Neuronal stem cell (in vitro differentiated cells): ENCODE measurements at places on chromosomes 4 and X.
A peak's percentile ranks its signal among the peaks of the same experiment; 100 is the strongest.

GRCh38 chr4:68361146-68361589, 11.3 kb upstream of the YTHDC1 start:
- no peak for DNase-seq

DNA sequence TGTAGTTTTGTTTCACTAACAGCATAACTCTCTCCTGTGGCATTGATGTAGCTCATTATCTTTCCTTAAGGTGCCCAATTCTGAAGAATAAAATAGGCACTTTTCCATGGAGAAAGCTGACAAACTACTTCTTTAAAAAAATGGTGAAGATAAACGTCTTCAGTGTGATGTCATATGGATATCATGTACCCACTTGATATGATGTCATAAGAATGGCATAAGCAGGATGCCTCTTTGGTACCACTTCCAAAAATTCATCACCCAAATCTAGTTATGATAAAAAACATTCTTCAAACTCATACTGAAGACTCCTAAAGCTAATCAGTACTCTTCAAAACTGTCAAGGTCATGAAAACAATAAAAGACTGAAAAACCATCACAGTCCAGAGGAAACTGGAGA, 2.9 kb upstream of the CXCL3 start:
- DNase-seq = no peak

- DNase-seq = no peak
Observed at GRCh38 chr4:7842384-7843279, 97.0 kb downstream of the AFAP1 start.

DNA sequence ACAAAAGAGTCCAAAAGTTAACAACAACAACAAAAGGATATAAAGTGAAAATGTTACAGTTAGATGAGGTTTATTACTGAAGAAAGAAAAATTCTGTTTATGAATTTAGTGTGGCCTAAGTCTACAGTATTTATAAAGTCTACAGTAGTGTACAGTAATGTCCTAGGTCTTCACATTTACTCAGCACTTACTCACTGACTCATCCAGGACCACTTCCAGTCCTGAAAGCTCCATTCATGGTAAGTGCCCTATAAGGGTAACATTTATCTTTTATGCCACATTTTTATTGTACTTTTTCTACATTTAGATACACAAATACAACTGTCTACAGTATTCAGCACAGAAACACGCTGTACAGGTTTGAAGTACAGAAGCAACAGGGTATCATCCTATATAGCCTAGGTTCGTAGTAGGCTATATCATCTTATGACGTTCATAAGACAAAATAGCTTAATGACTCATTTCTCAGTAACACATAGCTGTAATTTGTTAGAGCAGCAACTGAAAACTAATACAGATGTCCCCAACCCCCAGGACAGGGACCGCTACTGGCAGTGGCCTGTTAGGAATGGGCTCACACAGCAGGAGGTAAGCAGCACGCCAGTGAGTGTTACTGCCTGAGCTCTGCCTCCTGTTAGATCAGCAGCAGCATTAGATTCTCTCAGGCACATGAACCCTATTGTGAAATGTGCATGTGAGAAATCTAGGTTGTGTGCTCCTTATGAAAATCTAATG, 61.3 kb downstream of the CENPC start:
- DNase-seq = no peak

GRCh38 chrX:138856881-138857604, 145.5 kb upstream of the FGF13 start:
- no peak for DNase-seq

DNA sequence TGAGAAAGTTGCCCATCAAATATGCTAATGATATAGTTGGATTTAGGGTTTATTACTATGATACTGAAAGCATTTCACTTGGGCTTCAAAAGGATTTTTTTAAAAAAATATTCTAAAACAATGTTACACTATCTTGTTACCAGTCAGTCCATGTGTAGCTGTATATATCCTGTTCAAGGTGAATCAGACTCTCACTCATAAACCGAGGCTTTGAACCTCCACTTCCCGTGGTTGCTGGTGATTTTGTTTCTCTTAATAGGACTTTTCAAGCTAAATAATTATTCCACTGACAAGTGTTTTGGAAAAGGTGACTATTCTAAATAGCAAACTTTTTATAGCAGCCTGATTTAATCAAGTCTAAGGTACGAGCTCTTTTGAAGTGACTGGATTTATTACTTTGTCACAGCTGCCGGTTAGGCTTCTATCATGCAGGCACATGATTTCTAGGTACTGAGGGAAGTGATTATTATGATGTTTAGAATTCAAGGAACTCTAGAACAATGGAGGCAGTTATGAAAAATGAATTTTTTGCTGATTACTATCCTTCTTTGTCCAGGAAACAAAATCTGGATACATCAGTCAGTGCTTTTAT, 287.7 kb downstream of the KCTD8 start:
- no peak for DNase-seq

- no peak for DNase-seq
Observed at GRCh38 chr4:153781280-153781679, 7.6 kb downstream of the SFRP2 start.

DNA sequence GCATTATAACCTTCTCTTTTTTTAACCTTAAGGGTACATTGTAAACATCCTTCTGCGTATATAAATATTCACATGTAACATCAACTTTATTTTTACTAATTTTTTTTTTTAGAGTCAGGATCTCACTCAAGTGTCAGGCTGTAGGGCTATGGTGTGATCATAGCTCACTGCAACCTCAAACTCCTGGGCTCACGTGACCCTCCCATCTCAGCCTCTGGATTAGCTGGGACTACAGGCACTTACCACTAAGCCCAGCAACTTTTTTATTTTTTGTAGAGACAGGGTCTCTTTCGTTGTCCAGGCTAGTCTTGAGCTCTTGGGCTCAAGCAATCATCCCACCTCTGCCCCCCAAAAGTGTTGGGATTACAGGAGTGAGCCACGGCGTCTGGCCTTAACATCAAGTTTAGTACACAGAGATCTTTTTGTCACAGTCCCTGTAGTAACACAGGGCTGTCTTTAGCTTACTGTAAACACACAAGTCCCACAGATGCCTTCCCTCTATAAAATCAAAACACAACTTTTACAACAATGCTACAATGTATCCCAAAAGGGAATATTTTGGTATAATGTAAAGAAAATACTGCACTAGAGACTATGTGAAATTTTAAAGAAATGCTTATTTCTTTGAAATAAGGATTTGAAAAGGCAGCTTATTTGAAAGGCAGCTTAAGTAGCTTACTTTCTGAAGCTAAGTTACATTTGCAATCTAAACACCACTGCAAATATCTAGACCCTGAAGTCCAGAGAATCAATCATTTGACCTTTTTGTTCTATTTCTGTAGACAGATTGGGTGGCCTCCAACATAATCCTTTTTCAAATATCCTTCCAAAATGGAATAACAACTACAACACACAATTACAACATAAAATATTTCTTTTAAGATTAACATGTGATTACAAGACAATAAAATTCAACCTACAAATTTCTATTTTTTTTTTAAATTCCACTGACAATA, 116.0 kb downstream of the APBB2 start:
- DNase-seq = no peak

DNA sequence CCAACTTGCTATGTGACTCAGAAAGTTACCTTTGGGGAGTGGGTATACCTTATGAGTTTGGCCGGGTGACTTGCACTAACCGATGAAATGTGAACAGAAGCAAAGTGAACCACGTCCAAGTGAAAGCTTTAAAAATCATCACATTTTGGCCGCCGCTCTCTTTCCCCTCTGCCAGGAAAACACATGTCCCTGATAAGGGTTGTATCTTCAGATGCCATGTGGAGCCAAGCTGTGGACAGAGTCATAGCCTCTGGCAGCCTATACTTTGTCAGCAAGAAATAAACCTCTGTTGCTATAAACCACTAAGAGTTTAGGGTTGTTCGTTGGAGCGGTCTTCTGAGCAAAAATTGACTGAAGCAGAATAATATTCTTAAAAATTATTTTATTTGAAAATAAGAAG, 92.3 kb downstream of the PRDM5 start:
- no peak for DNase-seq

- DNase-seq = no peak
Observed at GRCh38 chrX:16754019-16754418, 32.2 kb upstream of the TXLNG start.

DNA sequence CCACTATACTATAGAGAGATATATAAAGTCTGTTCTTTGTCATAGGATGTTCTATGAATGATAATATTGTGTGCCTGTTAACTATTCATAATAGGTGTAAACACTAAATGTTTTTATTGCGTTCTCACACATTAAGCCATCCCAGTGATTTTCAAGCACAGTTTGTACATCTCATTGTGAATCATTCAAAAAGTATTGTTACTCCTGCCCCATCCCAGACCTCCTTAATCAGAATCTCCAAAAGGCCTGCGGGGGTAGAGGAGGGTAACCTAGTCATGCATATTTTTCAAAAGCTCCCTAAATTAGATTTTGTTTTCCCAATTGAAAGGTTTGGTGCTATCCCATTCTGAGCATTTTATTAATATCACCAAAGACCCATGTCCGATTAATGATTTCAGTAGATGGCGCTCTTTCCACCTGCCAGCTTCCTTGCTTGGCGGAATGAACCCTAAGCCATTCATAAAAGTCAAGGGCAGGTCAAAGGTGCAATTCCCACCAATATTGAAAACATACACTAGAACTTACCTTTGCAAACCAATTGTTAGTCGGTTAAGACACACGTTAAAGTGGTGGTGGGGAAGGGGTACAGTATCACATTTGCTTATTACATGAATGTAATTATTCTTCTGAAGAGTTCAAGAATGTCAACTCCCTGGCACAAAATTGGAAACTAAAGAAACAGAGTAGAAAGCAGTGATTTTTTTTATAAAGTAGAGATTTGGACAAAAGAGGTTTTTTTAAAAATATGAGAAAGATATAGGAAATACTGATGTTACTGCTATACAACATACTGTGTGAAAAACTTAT, 5.8 kb upstream of the TET2 start:
- DNase-seq = peak; percentile 29

- no peak for DNase-seq
Observed at GRCh38 chr4:8260656-8261111, 8.9 kb upstream of the HTRA3 start.

DNA sequence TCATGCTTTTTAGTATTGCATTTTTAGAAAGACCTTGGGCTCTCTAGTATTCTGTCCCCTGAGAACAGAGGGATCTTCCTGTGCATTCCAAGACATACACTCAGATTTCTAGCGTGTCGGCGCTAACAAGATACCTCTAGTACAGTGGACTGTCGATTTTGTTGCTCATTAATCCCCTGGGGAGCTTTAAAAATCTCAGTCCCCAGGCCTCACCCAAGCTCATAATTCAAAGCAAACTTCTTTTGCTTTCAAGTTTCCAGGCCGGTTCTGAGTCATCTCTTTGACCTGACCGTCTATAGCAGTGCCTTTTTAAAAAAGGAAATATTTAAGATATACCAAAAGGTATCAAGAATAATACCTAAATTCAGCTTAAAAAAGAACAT, 137.0 kb downstream of the AMMECR1 start:
- DNase-seq = no peak

GRCh38 chrX:10367406-10367805, 210.6 kb downstream of the CLCN4 start:
- no peak for DNase-seq

GRCh38 chrX:134642386-134642785, 15.9 kb downstream of the PLAC1 start:
- DNase-seq = no peak

DNA sequence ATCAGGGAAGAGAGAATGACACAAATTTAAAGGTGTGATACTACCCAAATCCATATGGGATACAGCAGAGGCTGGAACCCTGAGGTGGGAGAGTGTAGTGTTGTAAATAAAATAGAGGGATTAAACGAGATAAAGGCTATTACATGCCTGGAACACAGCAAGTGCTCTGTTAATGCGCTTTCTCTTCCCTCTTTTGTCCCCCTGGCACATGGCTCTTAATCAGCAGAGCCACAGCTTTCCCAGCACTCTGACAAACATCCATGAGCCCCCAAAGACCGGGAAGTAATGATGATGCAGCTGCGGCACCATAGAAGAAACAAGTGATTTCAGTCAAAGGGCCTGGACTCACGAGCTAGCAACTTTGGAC, 85.9 kb downstream of the RASL11B start:
- no peak for DNase-seq

DNA sequence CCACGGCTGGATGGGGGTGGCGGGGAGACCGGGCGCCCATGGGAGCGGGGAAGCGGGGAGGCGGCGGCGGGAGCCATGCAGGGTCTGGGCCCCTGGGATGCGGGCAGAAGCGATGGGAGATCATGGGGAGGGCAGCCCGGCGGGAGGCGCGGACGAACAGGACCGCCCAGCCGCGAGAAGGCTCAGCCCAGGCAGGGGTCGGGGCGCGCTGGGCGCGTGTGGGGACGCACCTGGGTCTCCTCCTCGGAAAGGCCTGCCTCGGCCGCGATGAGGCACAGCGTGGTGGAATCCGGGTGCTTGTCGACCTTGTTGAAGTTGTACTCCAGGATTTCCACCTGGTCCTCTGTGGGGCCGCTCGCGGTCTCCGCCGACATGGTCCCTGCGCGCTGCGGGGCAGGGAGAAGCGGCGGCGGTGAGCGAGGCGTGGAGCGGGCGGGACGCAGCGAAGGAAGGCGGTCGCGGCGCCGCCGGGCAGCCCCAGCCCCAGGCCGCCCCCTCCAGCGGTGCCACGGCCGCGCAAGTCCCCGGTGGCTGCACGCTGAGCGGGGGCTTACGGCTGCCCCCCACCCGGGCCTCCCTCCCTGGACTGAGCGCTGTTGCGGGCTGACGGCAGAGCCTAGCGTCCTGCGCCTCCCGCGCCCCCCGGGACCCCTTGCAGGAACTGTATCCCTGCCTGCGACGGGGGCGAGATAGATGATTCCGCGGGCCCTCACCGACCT, 25.3 kb downstream of the HOPX start:
- no peak for DNase-seq

- no peak for DNase-seq
Observed at GRCh38 chr4:25592736-25593135, 62.9 kb upstream of the SLC34A2 start.

- DNase-seq = no peak
Observed at GRCh38 chr4:139493176-139493575, 39.3 kb downstream of the RAB33B start.

DNA sequence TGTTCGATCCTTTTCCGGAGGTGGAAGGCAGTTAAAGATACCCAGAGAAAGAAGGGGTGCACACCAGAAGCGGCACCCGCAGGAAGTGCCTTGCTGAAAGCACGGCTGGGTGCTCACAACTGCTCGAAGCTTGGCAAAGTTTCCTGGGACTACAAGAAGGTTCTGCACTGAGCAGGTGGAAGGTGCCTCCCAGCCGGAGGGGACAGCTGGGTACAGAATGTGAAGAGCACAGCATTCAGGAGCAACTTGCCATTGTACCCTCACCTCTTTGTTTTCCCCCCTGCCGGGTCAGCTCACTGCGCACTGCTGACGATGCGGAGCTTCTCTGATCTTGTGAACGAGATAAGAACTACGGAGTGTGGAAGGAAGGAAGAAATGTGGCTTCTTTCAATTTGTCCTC, 289.2 kb downstream of the FBXW7 start:
- DNase-seq = no peak

DNA sequence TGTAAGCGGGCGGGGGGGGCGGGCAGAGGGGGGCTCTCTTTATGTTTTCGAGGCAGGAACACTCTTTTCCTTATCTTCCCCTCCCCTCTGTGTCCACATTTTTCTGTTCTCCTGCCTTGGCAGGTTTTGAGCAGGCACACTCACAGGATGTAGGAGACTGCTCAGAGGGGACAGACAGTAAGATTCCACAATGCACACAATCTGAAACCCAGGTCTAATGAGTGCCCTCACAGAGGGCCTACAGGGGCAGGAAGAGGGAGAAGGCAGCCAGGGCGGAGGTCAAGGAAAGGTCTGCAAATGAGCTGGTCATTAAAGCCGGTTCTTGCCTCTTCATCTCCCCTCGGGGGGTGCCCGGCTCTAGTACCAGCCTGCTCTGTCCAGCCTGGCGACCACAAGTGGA, 106.1 kb upstream of the ATP6AP2 start:
- DNase-seq = no peak

GRCh38 chrX:9957743-9958142, 9.4 kb upstream of the CLDN34 start:
- no peak for DNase-seq
